ENCODE measurements at places on chromosomes 7 and 10.

DNA sequence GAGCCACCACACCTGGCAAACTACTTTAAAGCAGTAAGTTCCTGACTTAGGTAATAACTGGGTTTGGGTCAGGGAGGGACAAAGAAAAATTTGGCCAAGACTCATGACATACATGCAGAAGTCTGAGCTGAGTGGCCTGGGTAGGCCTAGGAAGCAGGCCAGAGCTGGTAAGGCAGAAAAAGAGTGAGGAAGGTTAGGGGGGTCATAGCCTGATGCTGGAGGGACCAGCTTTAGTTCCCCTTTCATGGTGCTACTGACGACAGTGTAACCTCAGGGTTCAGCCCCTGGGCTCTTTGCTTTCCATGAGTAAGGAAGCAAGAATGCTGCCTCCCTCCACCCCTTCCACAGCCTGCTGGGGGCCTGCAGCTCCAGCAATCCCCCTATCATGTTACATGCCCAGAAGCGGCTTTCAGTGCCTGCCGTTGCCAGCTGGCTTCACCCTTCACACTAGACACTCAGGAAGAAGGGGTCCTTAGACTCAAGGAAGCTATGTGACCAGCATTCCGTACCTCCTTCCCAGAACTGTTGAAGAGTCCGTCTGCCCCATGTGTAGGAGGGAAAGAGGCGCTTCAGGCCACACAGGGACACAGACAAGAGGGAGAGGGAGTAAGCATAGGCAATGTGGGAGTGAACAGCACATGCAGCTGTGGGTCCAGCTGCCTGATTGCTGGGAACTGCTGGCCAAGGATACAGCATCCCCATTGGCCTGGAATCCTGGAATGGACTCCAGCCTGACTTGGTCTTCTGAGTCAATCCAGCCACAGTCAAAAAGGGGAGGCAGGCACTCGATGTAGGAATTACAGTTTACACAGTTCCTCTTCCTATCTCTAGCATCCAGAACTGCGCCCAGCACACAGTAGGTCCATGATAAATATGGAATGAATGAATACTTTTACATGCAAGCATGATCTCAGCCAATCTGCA is 4.1 kb upstream of the PLAU start:
- peak; percentile 2 for DNase-seq

- DNase-seq, result peak; percentile 74
Observed at GRCh38 chr10:60387531-60387930, 2.1 kb downstream of the ANK3 start.

- DNase-seq, result no peak
Observed at GRCh38 chr7:39758234-39758970, 135.0 kb downstream of the RALA start.

DNA sequence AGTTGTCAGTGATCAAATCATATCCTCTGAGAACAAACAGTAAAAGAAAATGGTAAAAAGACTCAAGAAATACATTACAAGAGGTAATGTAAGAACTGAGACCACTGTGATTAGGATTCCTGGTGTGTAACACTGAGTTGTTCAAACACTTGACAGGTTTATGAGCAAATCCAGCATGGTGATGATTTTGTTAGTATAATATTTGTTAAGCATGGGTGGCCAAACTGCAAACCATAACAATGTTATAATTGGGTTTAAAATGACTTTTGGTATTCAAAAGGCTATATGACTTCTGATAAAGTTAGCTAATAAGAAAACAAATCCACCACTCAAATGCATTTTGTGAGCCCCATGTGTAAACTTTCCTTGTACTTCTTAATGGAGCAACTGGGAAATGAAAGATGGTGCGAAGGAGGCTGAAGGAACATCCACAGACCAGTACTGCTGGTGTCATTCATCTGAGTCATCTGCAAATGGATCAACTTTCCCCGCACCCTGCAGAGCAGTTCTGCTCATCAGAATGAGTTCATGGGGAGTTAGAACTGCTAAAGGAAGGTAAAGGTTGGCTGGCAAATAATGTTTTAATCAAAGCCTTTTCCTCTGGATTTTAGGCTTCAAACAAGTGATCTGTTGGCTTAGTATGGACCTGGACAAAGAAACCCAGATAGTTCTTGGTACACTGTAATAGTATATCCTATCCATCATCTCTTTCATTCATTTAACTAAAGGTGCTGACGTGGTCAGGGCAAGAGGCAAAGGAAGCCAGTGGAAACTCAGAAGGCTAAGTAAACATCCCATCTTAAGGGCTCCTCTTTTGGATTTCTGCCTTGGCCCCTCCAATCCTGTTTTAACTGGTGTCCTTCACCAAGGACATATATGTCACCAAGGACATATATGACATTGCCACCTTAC is 45.0 kb downstream of the AFAP1L2 start:
- DNase-seq, result no peak

DNA sequence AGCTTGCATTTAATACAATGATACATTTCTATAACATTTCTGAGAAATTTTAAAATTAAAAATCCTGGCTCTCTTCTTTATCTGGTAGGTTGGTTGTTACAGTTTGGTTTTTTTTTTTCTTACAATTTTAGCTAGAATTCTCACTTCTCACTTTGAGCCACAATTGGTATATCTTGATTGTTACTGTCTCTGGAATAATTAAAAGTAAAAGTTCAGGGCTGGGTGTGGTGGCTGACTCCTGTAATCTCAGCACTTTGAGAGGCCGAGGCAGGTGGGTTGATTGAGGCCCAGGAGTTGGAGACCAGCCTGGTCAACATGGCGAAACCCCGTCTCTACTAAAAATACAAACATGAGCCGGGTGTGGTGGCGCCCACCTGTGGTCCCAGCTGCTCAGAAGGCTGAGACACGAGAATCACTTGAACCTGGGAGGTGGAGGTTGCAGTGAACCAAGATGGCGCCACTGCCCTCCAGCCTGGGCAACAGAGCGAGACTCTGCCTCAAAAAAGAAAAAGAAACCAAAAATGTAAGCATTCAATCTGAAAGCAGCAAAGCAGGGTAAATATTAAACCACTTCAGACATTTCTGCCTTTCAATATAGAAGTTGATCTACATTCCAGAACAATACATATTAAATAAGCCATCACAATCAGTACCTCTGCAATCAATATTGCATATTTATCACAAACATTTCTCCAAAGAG is 88.6 kb upstream of the PFKP start:
- DNase-seq, result no peak

GRCh38 chr10:123726836-123727235 is 60.7 kb downstream of the GPR26 start:
- DNase-seq, result no peak

- no peak for DNase-seq
Observed at GRCh38 chr7:114345494-114345893, 69.1 kb upstream of the FOXP2 start.

- peak; percentile 0 for DNase-seq
Observed at GRCh38 chr10:85786401-85786899, 580.1 kb downstream of the GRID1 start.

DNA sequence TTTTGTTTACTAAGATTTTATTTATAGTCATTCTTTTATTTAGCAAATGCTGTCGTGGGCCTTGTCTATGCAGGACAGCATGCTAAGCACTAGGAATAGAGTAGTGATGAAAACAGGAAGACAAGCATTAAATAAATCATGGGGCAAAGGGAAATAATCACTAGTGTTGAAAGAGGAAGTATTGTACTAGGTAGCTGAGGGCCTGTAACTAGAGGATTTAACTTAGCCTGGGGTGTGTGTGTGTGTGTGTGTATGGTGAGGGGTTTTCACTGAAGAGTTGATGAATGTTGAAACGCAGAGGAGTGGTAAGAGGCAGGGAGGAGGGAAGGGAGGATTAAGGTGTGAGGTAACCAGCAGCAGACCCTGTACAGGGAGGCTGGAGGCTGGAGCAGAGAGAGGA is 446.4 kb downstream of the SDK1 start:
- DNase-seq, result no peak

DNA sequence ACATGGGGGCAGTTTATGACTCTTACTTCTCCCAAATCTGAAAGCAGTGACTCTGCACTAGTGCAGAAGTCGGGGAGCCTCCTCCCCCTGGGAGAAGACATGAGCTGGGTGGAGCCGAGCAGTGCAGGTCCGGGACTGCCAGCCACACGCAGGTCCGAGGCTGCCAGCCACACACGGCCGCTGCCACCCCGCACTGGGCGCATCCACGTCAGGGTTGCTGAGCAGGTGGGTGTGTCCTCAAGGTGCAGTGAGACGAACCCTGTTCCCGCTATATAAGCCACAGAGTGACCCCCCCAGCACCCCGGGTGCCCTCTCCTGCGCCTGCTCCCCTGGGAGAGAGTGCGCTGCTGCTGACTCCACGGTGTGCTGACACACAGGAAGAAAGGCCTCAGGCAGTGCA is 430.2 kb downstream of the PTPRN2 start:
- no peak for DNase-seq

GRCh38 chr10:71255808-71256660 is 43.7 kb downstream of the UNC5B start:
- DNase-seq, result peak; percentile 84

DNA sequence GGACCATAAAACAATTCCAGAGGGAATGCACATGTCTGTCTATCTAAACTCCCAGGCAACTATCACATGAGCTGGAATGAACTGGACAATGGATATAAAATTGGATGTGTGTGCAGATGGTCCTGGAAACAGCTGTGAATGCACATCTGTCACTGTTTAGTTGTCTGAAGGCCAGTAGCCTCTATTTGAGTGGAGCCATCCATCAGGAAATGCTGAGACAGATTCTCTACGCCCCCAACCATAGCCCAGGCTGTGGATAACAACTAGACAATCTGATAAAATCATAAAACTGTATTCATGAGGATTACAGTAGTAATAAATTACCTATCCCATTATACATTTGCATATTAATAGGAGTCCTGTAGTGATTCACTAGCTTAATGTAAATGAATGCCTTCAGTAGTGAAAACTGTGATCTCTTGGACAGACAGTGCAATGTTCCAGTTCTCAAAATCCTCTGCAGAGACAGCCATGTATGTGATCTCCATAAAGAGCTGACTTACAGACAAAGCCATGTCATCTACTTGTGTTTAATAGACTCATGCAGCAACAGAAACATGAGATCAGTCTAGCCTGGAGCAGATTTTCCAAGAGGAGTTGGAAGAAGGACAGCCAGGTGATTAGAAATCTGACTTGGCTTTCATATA is 907.6 kb downstream of the KCNMA1 start:
- DNase-seq, result no peak

DNA sequence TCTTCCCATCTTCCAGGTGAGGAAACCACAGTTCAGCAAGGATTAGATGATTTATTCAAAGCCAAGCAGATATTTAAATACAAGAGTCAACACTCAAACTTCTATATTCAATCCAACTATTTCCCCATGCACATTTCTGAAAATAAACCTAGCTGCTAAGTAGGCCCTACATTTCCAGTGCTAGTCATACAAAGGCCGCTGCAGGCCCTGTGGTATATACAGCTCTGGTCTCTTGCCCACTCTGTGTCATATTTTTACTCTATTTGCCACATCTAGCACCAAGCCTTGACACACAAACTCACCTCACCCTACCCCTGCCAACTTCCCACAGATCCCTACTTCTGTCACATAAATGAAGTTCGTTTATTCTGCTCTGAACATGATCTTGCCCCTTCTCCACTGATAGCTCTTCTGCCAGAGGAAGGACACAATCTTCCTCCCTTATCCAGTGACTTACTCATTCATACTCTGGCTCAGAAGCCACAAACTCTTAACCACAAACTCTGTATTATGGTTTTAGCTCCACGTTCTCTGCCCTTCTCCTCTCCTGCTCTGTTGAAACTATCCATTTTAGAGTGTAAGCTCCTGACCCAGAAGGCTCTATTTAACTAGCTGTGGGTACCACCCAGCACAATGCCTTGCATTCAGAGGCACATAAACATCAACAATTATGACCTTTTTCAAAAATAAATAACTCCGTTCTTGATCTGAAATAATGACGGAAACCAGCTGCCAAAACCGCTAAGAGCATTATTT is 180.7 kb downstream of the CPEB3 start:
- no peak for DNase-seq

GRCh38 chr7:37943905-37944736 is 23.7 kb downstream of the EPDR1 start:
- DNase-seq, result no peak

- DNase-seq, result peak; percentile 29
Observed at GRCh38 chr10:60816628-60817397, 38.5 kb downstream of the CDK1 start.

DNA sequence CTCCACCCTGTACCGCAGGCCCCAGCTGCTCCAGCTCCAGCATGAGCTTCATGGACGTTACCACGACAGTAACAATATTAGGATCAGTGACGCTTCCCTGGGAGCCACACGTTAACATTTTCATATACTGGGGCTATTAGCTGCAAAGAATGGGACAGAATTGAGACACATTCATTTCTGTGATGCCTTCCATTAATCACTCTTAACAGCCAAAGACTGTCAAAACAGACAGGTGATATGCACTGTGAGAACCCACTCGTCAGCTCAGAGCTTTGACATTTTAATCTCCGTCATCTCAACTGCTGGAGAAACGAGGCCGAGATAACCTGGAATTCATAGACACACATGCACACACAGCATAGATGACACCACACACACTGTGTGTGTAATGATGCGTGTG is 408.4 kb upstream of the SHH start:
- DNase-seq, result no peak

GRCh38 chr10:86961481-86962091 is 3.2 kb downstream of the SNCG start:
- no peak for DNase-seq

DNA sequence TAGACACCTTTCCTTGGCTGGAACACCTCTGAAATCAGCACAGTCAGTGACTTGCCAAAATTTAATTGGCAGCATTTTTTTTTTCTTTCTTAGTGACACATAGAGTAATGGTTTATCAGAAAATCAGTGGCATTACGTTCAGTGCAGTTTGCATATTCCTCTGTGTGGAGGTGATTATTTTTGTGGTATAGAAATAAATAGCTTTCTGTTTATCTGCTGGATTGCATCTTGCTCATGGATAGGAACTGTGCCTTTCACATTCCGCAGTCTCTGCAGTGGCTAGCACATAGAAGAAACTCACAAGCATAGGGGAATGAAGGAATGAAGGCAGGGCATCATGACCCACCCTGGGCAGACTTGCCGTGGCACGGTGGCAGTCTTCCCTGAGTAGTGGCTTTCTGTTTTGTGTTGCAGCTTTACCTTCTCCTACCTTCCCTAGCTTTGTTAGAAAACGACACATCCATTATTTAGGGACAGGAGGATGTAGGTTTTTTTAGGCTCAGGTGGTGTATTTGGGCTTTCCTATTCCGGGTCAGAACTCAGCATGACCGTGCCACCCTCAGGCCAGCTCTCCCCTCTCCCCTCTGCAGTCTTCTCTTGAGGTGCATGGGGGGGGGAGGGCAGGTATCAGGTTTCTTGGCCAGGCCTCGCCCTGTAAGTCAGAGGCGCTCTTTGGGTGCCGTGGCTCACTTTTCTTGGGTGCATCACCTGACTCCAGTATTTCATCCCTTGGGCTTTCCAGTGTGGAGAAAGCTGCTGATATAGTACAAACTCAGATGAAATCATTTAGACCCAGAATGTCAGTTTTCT is 112.5 kb upstream of the GJD4 start:
- no peak for DNase-seq

DNA sequence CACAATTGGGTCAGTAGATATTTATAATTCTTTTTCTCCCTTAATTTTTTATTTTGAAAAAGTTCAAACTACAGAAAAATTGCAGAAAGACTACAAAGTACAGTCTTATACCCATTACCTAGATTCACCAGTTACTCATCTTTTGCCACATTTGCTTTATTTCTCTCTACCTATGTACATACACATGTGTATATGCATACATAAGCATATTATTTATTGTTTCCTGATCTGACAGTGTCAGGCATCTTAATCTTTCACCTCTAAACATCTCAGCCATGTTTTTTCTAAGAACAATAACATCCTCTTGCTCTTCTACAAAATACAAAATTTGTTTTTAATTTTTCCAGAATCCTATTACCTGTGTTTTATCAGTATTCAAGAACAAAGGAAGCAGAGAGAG is 68.4 kb upstream of the OIT3 start:
- DNase-seq, result no peak

- DNase-seq, result no peak
Observed at GRCh38 chr7:31000161-31000693, 36.5 kb downstream of the GHRHR start.
